Fibroblast of skin of abdomen (primary cell): ENCODE measurements at places on chromosomes 2 and 18.

DNA sequence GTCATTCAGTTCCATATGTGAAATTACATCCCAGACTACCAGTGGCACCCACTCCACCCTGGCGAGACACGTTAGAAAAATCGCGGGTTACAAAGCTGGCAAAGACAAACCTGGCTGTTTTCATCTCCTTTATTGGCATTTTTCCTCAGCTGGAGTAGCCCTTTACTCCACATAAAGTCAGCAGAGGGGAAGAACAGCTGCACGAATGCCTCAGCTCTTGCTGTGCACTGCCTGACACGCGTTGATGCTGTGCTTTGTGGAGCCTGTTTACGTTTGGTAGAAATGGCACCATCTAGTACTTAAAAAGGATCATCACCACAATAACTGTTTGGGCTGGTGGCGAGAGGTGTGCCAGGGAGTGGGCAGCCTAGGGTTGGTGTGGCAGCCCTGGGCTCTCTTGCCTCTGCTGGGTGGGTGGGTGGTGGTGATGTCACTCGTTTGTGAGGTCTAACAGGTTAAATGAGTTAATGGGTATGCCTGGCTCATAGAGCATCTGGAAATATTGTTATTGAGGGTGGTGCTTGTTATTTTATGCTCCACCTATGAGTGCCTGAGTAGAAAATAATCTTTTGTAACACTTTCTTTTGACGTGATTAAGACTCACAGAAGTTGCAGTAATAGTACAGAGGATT, 16.4 kb downstream of the FARP2 start:
- DNase-seq: no peak

DNA sequence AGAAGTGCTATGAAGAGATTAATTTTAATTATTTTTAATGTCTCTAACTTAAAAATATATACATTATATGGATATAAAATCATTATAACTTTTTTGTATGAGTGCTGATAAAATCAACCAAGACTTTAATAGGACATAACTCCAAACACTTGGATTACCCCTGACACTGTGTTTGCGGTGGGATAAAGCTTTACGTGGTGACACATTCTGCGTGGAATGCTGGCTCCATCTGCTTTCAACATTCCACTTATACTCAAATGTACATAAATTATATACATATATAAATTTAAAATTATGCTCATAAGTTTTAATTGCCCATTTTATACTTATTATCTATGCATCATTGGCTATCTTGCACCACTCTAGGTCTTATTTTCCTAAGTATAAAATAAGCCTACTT, 30.5 kb downstream of the LINC00305 start:
- peak; percentile 58 for DNase-seq

GRCh38 chr2:176124110-176124946, 1.8 kb downstream of the HOXD9 start:
- no peak for DNase-seq

GRCh38 chr2:159982270-159982669, 80.1 kb downstream of the PLA2R1 start:
- DNase-seq: peak; percentile 90

GRCh38 chr2:163291790-163292189, 444.0 kb downstream of the FIGN start:
- no peak for DNase-seq

DNA sequence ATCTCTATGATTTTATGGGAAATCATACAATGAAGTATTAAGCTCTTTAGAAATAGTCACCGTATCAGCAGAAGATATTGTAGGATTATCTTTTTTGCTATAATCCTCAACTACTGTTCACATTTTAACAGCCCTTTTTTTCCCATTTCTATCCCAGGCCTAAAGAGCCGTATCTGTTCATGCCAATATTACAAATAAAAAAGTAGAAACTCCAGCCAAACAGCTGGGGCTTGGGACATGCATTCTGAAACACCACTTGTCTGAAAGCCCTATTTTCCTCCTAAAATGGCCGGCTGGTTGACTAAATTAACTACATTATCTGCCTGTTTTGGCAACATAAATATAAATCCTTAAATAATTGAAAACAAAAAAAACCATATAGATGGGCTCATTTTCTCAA, 477.8 kb downstream of the CDH2 start:
- DNase-seq: no peak
